Left colon (tissue), 2 donors: ENCODE measurements at places on chromosomes 5 and 9. TPM values are rescaled to one million over a fixed set of nuclear protein-coding genes. Genes with fewer than 3 reads are reported as not detected.

CCDC171 gene
- total RNA-seq, result 3.2 TPM

PRSS3 gene
- total RNA-seq, result 310 TPM

CCT5 gene
- 136 TPM for total RNA-seq

PFN3 gene
- total RNA-seq, result not detected

APBB3 gene
- total RNA-seq, result 19.6 TPM

PRR16 gene
- total RNA-seq, result 2.4 TPM

NMUR2 gene
- not detected for total RNA-seq

SLC1A1 gene
- 32.0 TPM for total RNA-seq

- no peak for DNase-seq
Measured at GRCh38 chr5:78811121-78811817, 162.7 kb upstream of the LHFPL2 start.

GRCh38 chr5:1003296-1003937 lies 5.2 kb upstream of the NKD2 start:
- DNase-seq, result peak; percentile 41

- DNase-seq, result no peak
Measured at GRCh38 chr5:79736528-79737514, 47.2 kb downstream of the CMYA5 start.

DNA sequence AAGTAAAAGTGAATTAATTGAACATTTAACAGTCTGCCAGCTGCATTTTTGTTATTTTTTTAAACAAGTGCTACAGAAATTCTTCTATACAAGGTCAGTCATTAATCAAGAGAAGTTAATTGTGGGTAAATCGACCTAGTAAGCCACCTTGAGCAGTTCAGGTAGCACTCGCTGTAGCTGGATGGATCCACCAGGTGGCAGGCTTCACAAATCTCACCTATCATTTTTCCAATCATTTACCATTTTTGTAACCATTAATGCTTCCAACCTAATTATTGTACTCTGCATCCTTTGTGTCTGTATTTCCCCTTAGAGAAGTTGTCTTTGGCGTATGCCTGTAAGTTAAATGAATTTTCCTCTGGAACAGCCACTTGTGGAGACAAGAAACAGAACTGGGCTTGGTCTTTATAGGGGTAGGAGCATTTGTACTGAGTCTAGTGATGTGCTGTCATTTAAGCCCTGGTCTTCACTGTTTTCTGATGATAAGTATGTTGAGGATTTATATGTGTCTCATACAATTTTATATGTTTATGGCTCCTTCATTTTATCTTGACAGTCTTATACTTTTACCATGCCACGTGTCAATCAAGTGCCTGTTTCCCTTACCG lies 39.5 kb downstream of the CD180 start:
- DNase-seq, result no peak

DNA sequence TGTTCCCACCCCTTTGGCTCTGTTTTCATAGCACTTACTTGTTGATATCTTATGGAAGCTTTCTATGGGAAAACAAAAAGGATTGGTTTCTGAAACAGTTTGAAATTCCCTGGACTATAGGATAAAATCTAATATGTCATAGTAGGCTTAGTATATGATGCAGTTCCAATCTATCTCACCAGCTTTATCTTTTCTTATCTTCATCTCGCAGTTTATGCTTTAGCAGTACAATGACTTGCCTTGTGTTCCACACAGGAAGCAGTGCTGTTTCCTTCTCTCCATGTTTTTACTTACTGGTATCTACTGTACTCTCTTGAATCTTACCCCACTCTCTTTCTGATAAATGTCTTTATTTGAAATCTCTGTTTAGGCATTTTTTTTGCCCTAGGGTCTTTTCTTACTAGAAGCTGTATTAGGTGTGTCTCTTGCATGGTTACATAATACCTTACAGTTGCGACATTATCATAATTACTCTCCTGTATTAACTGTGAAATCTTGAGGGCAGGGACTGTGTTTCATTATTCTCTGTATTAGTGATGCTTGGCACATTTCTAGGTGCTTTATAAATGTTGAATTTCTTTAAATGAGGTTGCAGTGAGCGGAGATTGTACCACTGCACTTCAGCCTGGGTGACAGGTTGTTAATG lies 76.3 kb downstream of the FOCAD start:
- DNase-seq, result no peak

- peak; percentile 7 for DNase-seq
Measured at GRCh38 chr5:126234563-126235195, 188.5 kb upstream of the GRAMD2B start.

GRCh38 chr5:179974946-179975712 lies 67.4 kb upstream of the TBC1D9B start:
- peak; percentile 42 for DNase-seq

DNA sequence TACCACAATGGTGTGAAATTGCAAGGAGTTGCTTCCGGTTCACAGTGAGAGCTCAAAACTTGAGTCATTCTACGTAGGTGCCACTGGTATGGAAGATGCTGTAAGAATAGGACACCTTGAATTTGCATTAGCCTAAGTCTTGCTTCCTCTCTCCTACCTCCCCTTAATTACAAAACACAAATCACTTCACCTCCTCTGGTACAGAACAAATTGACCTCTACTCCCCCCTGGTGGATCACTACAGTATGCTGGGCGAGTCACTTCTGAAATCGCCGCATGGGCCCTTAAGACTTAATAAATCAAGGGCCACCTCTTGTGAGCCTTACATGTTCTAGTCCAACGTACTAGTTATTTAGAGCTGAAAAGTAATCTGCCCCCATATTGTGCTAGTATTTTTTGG lies 145.3 kb upstream of the SMARCA2 start:
- no peak for DNase-seq

DNA sequence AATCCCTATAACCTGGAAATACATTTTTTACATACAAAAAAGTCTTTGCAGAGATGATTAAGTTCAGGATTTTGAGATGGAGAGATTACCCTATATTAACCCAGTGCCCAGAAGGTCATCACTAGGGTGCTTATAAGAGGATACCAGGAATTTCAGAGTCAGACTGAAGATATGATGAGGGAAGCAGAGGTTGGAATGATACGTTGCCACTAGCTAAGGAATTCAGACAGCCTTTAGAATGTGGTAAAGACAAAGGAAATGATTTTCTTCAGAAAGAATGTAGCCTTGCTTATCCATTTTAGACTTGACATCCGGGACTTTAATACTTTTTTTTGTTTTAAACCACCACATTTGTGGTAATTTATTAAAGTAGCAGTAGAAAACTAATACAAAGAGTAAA lies 2176.8 kb upstream of the C9orf72 start:
- DNase-seq, result no peak

- DNase-seq, result no peak
Measured at GRCh38 chr5:111507276-111507675, 5.1 kb downstream of the STARD4 start.

DNA sequence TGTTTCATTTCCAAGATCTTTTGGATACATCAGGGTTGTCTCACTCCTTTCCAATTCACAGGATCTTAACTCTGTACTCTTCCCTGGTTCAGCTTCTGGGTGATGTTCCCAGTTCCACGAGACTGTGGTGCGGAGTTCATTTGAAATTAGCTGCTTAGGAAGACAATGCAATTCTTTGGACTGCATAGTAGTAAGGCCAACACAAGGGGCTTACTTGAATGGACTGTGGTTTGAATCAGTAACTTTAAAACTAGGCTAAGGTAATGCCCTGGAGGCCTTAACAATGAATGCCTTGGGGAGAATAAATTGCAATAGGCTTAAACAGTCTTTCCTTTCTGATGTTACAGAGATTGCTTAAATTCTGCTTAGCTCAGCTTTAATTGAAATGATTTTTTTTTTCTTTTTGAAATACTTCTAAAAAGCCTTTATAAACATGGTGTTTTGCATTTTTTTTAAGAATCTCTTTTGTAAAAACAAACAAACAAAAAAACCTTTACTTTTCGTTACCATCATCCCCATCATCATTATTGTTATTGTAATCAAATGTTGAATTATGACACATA lies 133.8 kb upstream of the MEF2C start:
- no peak for DNase-seq

- no peak for DNase-seq
Measured at GRCh38 chr5:89397096-89397495, 514.1 kb upstream of the MEF2C start.

DNA sequence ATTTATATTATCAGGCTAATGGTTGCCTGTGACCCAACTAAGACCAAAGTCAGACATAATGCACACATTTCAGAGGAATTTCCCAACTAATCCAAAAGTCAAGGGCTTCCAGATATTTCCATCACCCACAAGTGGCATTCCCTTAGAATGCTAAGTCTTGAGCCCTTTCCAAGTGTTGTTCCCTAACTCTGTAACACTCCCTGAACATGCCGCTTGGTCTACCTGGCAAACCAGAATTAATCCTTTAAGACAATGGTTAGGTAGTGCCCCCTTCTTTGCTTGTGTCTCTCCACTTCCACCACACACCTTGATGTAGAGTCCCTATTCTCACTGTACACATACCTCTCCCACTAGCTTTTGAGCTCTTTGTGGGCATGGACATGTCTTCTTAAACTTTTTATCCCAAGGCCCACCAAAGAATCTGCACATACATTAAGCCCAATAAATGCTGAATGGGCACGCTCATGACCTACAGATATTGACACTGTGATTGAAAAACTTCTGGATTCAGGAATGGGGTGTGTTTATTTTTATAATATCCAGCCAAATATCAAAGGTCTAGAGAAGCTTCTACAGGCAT lies 37.8 kb upstream of the IFNE start:
- no peak for DNase-seq

DNA sequence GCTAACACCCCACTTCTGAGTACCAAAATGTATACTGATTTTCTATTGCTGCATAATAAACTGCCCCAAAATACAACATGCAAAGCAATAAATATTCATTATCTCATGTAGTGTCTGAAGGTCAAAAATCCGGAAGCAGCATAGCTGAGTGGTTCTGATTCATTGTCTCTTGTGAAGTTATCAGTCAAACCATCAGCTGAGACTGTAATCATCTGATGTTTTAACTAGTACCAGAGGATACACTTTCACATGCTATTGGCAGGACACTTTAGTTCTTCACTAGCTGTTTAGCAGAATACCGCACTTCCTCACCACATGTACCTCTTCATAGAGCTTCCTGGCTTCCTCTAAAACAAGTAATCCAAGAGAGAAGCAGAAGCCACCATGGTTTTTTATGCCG lies 12.7 kb upstream of the TMEM161B start:
- no peak for DNase-seq

GRCh38 chr9:134486143-134486591 lies 155.4 kb upstream of the COL5A1 start:
- no peak for DNase-seq

- no peak for DNase-seq
Measured at GRCh38 chr5:43274435-43275114, 38.6 kb downstream of the HMGCS1 start.

DNA sequence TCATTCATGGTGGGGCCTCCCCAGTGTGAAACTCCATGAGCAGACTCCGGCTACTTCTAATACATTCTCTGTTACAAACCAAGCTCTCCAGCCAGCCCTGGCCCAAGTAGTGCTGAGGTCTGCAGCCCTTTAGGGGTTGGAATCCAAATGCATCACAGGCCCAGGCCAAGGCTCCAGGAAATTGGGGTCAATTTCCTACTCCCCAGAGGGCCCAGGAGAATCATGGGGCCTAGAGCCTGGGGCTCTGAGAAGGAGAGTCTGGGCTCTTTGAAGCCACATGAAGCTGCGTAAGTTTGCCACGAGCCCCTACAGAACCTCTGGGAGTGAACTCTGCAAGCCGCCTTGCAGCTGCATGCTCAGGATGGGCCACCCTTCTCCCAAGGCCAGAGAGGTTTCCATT lies 206.4 kb downstream of the PAPPA start:
- no peak for DNase-seq

- DNase-seq, result no peak
Measured at GRCh38 chr5:76209297-76209696, 126.1 kb downstream of the SV2C start.

- DNase-seq, result no peak
Measured at GRCh38 chr5:119321569-119322311, 34.1 kb upstream of the TNFAIP8 start.

GRCh38 chr9:91786132-91786896 lies 163.7 kb downstream of the ROR2 start:
- no peak for DNase-seq

GRCh38 chr9:78821126-78821822 lies 524.3 kb downstream of the PSAT1 start:
- no peak for DNase-seq

DNA sequence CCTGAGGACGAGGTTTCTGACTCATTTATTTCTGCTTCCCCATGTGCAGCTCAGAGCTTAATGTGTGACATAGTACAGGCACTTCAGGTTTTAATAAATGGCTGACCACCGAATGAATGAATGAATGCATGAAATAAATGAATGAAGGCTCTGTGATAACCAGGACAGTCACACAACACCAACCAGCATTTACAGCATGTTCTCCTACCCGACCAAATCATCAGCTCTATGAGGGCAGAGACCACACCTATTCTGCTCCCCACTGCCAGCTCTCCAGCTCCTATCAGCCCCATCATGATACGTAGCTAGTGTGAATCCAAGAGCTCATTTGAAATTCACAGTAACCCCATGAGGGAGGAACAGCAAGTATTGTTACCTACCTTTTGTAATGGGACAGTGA lies 4.8 kb downstream of the TMOD1 start:
- no peak for DNase-seq

DNA sequence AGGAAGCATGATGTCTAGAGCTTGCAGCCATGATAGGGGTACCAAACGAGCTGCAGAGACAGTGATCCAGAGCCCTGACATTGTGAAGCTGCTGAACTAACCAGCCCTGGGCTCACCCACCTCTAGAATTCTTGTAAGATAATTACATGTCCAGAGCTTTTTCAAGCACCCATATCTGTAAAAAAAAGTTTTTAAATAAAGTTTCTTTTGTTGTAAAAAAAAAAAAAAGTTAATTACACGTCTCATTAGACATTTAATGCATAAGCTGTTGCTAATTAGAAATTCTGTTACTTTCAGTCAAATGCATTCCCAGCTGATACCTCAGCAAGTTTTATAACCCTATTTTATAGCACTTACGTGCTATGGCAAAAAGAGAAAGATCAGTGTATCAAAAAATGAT lies 65.6 kb downstream of the C9orf85 start:
- DNase-seq, result no peak

GRCh38 chr9:96075757-96076156 lies 200.3 kb downstream of the ERCC6L2 start:
- DNase-seq, result no peak

DNA sequence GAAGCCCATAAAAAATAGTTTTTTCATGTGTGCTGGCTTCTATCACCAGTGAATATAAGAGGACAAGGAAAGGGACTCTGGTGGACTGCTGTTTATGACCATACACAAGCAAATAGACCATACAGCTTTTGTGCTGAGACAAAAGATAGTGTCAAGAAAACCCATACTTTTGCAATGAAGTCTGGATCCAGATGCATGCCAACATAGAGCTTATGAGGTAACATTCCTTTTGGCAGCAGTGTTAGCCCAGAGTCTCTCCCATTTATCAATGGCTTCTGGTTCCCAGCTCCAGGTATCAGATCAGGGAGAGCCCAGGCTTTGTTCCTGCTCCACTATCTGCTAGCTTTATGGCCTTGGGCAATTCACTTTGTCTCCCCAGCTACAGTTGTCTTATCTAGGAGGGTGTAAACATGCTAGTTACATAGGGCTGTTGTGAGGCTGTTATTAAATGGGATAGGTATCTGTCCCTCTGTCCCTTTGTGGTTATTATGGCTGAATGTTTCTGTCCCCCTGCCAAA lies 55.6 kb downstream of the CCDC192 start:
- peak; percentile 20 for DNase-seq
